Omental fat pad (tissue), 4 donors: ENCODE measurements at places on chromosomes 1 and 21.

DNA sequence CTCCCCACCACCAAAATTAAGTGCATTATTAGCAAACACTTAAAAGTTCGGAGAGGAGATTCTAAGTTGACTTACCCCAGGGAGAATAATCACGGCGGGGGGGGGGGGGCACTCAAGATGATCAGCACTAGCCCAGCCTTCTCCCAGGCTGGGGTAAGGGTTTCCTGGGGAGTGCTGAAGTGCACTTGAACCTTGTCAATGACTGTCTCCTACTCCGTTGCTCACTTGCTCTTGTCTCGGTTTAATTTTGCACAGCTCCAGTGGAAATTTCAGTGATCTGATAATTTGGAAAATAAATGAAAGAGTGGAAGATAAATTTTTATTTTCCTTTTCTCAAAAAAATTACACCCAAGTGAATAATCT is 59.2 kb downstream of the PBX1 start:
- DNase-seq = no peak

DNA sequence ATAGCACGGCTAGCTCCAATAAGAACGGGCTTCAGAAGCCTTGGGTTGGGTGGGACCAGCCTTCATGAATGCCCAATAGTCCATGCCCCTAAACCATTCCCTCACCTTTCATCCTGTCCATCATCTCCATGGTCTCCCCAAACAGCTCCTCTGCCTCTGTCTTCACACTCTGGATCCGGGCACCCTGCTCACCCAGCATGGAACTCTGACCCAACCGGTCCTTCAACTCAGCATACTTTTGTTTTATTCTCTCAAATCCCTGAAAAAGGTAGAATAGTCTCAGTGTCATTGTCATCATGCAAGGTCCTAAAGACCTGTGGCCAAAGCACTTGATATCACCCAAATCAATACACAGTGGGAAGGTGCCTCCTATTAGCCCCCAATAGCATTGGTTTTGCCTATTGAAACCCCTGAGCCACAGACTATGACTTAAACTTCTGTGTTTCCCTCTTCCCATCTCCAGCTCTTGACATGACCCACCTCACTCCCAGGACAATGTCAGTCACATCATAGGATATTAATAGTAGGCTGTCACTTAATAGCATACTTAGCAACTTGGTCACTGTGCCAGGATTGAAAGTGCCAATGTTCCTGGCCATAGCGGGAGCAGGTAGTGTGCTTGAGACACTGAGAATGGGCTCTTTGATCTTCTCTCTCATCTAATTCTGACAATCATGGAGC is 33.0 kb downstream of the CAMK1G start:
- no peak for DNase-seq

DNA sequence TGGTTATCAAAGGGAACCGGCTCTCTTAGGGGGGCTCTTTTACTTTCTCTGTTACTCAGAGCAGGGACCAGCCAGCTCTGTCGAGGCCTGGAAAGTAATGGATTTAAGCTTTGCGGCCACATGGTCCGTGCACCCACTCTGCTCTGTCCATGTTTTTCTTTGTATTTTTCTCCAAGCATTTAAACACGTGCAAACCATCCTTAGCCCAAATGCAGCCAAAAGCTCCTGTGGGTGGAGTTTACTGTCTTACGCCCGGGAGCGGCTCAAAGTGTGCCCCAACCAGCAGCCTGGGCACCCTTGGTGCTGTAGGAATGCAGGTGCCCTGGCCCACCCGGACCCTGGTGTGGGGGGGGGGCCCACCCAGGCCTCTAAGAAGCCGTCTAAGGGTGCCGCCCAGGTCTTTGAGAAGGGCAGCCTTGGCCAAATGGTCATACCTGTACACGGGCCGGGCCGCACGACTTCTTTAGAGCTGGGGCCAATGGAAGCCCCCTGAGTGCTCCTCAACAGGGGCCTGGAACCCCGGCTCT is 29.2 kb upstream of the POFUT2 start:
- no peak for DNase-seq

- DNase-seq = no peak
Observed at GRCh38 chr1:41895552-41895951, 23.2 kb downstream of the HIVEP3 start.

DNA sequence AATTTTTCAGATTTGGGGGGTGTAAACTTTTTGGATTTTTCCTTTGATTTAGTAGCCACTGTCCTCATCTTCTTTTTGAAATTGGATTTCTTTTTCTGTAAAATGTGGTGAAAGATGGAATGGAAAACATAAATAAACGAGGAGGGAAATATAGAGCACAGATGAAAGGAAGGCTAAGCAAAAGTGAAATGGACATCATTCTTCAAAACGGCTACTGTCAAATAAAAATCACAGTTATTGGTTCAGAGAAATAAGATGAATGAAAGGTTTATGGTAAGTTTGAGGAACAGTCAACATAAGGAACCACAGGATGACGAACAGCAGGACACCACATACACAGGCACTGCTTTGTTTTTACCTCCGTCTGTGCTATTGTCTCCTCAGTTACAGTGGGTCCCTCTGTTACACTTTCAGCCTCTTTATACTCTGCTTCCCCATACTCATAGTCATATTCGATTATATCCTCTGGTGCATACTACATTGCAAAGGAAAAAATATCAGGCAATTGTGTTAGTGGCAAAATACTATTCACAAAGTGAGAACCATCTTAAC is 82.4 kb downstream of the COL11A1 start:
- DNase-seq = no peak

GRCh38 chr1:152621993-152622392 is 910 bp downstream of the LCE3A start:
- no peak for DNase-seq

- DNase-seq = no peak
Observed at GRCh38 chr1:212951126-212951946, 995 bp downstream of the VASH2 start.

DNA sequence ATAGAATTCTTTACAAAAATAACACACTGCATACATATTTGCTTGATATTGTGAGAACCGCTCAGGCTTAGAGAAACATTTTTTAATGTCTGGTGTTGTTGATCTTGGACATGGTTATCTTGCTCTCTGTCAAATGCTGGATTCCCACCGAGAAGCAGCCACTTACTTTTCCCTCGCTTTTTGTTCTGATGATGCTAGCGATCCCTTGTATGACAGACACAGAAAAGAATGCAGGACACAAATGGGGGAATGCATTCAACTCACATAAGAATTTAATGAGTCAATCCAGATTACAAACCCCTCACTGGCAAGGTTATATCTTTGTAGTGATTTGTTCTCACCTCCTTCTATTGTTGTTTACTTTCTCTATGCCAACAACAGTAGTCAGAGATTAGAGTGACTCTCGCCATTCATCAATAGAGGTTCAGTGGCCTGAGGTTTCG is 76.8 kb upstream of the AKT3 start:
- DNase-seq = no peak

DNA sequence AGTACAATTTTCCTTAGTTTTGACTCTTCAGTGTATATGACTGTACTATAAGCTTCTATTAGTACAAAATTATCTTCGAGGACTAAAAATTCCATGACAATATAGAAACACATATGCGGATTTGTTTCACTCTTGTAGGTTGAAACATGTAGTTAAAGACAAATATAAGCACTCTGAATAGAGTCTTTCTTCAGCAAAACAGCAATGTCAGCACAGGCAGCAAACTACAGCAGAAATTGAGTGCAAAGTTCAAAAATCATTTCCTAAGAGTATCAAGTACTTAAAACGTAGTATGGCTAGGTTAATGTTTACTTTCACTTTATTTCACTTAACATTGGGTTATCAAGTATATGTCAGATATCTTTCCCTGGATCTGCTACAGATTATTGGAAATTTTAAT is 106.7 kb downstream of the FAF1 start:
- DNase-seq = no peak

GRCh38 chr1:23069149-23069548 is 49.9 kb downstream of the KDM1A start:
- DNase-seq = no peak

DNA sequence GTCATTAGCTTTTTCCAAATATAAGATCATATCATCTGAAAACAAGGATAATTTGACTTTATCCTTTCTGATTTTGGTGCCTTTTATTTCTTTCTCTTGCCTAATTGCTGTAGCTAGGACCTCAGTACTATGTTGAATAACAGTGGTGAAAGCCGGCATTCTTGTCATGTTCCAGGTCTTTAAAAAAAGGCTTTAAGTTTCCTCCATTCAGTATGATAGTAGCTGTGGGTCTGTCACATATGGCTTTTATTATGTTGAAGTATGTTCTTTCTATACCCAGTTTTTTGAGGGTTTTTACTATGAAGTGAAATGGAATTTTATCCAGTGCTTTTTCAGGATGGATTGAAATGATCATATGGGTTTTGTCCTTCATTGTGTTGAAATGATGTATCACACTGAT is 115.8 kb downstream of the DUSP10 start:
- DNase-seq = no peak

DNA sequence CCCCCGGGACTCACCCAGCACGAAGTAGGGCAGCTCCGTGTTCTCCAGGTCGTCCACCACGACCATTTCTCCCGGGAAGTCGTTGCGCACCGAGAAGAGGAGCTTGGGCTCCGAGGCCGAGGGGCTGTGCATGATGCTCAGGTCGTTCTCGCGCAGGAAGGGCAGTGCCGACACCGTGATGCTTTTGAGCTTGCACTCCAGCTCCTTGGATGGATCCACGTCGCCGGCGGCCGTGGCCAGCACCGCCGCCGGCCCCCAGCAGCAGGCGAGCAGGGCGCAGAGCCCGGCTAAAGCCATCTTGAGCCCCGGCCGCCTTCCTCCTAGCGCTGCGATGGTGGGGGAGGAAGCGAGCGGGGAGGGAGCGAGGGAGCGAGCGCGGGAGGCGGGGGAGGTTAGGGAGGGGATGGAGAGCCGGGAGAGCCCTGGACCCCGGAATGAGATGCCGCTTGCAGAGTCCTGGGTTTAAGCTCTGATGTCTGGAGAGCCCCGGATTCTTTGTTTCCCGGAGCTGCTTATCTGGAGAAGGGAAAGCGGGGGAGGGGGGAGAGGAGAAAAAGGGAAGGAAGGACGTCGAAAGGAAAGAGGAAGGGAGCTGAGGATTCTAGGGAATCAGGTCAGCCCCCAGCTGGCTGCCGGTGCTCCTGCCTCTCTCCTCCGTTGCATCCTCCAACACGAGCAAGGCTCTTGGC is at the start of gene ASTN1:
Gene ASTN1 (minus strand): TSS at position 333 of the 689 bp plus-strand sequence. CDS start 36 bp downstream, at position 297.
- no peak for DNase-seq

DNA sequence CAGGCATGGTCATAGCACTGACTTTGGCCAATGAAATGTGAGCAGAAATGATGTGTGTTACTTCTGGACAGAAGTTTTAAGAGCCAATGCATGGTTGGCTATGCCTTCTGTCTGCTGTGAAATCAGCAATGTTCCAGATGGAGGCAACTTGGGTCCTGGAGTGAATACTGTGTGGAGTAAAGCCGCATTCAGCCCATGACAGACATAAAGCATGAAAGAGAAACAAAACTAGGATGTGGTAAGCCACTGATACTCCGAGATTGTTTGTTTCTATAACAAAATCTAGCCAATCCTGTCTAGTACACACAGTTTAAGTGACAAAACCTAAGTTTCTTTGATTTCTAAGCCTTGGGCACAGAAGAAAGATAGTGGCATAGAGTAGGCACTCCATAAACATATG is 47.1 kb upstream of the ARHGAP29 start:
- DNase-seq = no peak

DNA sequence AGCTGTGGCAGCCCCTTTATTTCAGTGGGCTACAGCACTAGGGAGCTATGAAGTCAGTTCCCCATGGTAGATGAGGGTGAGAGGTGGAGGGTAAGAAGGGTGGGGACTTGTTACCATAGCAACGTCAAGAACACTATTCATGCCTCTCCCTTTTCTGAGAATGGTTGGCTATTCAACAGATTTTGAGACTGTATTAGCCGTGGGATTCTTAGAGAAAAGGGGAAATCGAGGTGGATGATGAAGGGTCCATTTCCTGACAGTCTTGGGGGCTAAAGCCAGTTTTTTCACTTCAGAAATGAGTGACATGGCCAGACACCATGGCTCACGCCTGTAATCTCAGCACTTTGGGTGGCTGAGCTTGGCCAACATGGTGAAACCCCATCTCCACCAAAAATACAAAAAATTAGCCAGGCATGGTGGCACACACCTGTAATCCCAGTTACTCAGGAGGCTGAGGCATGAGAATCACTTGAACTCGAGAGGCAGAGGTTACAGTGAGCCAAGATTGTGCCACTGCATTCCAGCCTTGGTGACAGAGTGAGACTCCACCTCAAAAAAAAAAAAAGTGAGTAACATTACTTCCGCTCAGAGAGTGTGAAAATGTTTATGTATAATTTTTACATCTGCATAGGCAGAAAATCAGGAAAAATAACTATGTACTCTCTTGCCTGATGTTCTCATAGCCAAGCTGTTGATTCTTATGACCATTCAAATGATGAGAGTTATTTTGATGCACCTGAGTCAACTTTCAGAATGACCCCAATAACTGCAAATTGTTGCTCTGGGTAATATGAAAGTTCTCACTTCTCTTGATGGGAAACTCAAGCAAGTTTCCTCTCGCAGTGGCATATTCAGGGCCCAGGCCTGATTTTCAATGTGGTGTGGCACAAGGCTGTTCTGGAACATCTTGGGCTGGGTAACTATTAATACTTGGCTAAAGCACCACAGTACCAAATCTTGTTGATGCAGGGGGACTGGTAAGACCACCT is 23.2 kb upstream of the RGSL1 start:
- no peak for DNase-seq

GRCh38 chr1:112257043-112257835 is 138.8 kb upstream of the CTTNBP2NL start:
- DNase-seq = no peak

GRCh38 chr1:180952657-180953013 is 39.9 kb downstream of the KIAA1614 start:
- no peak for DNase-seq

- DNase-seq = no peak
Observed at GRCh38 chr1:85317560-85317959, 41.1 kb upstream of the BCL10 start.

DNA sequence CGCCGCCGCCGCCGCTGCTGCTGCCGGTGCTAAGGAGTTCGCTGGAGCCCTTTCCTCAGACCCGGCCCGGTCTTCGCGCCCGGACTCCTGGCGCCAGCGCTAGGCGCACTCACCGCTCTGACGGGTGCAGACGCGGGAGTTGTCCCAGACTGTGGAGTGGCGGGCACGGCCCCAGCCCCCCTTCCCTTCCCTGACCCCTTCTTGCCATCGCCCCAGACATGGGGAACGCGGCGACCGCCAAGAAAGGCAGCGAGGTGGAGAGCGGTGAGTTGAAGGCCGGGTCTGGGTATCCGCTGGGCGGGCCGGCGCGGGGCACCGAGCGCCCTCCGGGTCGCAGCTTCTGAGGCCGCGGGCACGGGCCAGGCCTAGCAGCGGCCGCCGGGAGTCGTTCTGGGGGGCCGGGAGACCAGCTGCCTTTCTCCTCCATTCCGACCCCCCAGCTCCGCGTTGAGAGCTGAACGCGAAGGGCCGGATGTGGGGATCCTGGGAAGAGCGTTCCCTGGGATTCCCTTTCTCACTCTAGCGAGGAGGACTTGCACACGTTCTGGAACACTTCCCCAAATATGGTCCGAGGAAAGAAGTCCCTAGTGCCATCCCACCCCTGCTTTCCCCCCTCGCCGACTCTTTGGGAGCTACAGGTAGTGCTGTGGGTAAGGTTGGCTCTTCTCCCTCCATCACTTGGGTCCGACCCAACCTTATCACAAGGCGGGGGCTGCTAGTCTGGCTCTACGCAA is 65.8 kb upstream of the PRKACB start:
- DNase-seq = no peak
